T-helper 17 cell (primary cell): ENCODE measurements at places on chromosomes 2 and 18.

GRCh38 chr18:41921770-41922169, 33.3 kb upstream of the PIK3C3 start:
- peaks cover 42% of the 10 kb centered on the region for H3K27me3 ChIP-seq
- H3K4me3 ChIP-seq, result no peak overlapping the region
- no peaks in the 10 kb centered on the region for H3K4me1 ChIP-seq
- H3K36me3 ChIP-seq, result no peaks in the 10 kb centered on the region

GRCh38 chr2:109423556-109424359, 190.0 kb downstream of the SEPTIN10 start:
- H3K36me3 ChIP-seq, result no peaks in the 10 kb centered on the region
- no peak for DNase-seq
- H3K4me1 ChIP-seq, result peaks cover 3% of the 10 kb centered on the region
- peaks cover 14% of the 10 kb centered on the region for H3K27me3 ChIP-seq

DNA sequence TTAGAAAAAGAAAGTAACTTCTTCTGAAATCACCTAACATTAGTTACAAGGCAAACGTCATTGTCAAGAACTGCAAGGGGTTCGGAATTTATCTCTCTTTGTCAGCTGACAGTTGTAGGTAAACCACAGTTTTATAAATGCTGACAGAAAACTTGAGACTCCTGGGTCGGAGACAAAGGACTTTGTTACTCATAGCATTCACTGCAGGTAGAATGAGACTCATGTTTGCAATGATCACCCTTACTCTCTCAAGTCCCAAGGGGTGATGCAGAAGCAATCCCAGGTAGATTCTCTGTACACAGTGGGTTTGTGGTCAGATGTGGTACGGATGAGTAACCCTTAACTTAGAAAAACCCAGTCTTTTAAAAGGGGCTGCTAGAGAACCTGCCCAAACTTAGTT, 757.8 kb downstream of the TRIB2 start:
- DNase-seq, result no peak
- H3K27ac ChIP-seq, result no peak overlapping the region
- H3K4me1 ChIP-seq, result no peaks in the 10 kb centered on the region

DNA sequence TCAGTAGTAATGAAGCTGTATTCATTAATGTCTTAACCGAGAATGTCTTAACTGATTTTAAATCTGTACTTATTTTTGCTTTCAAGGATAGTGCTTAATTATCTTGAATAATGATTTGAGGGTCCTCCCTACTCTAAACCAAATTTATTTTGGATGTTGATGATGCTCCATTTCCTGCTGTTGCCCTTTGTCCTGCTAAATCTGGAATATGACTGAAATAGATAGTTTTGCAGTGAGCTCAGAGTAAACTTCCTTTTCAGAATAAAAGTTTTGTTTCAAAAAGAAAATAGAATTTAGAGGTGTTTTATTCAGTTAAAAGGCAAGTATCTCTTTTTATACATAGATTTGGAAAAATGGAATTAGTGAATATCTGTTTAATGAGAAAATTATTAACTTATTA, 8.1 kb downstream of the NBEAL1 start:
- no peak overlapping the region for H3K4me3 ChIP-seq
- peaks cover 5% of the 10 kb centered on the region for H3K36me3 ChIP-seq
- peak overlapping the region; percentile 0 for H3K27ac ChIP-seq
- no peaks in the 10 kb centered on the region for H3K27me3 ChIP-seq
- peaks cover 12% of the 10 kb centered on the region for H3K4me1 ChIP-seq

- H3K27me3 ChIP-seq, result peaks cover 5% of the 10 kb centered on the region
- H3K4me3 ChIP-seq, result no peak overlapping the region
- no peak for DNase-seq
- peaks cover 2% of the 10 kb centered on the region for H3K36me3 ChIP-seq
Measured at GRCh38 chr2:111238296-111238695, 117.6 kb downstream of the BCL2L11 start.

- no peaks in the 10 kb centered on the region for H3K4me1 ChIP-seq
- H3K36me3 ChIP-seq, result no peaks in the 10 kb centered on the region
- H3K27ac ChIP-seq, result no peak overlapping the region
- no peak for DNase-seq
Measured at GRCh38 chr18:36661999-36662398, 166.8 kb downstream of the TPGS2 start.

DNA sequence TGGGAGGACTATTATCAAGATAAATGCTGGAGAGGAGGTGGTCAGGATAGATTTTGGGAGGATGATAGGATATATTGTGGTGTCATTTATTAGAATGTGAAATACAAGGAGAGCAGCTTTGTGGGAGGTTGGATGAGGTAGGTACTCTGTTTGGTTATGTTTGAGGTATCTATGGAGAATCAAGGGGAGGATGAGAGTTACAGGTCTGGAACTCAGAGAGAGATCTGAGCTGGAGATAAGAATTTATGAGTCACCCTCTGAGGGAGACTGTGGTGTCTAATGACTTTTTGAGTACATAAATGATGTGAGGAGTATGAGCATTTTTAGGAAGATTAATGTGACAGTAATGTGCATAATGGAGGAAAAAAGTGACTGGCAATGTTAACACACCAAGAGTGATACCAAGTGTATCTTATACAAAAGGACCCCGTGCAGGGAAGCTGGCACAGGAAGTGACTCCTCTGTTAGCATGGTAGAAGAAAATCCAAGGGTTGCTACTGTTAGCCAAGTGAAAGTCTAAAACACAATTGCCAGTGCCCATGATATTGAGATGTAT, 48.2 kb downstream of the CRIM1 start:
- H3K27ac ChIP-seq, result no peak overlapping the region
- H3K4me1 ChIP-seq, result no peaks in the 10 kb centered on the region
- H3K4me3 ChIP-seq, result no peak overlapping the region
- no peaks in the 10 kb centered on the region for H3K36me3 ChIP-seq

- no peaks in the 10 kb centered on the region for H3K27me3 ChIP-seq
- no peak for DNase-seq
- no peaks in the 10 kb centered on the region for H3K36me3 ChIP-seq
- H3K27ac ChIP-seq, result no peak overlapping the region
- H3K4me3 ChIP-seq, result no peak overlapping the region
Measured at GRCh38 chr2:215982465-215982875, 30.9 kb downstream of the MREG start.

- H3K27me3 ChIP-seq, result no peaks in the 10 kb centered on the region
- H3K27ac ChIP-seq, result peak overlapping the region; percentile 70
- DNase-seq, result no peak
- H3K4me3 ChIP-seq, result peak overlapping the region; percentile 77
- peaks cover 14% of the 10 kb centered on the region for H3K4me1 ChIP-seq
Measured at GRCh38 chr2:161905389-161906046, 168.5 kb downstream of the DPP4 start.

GRCh38 chr2:3299703-3300102, 77.9 kb downstream of the EIPR1 start:
- DNase-seq, result no peak
- H3K36me3 ChIP-seq, result no peaks in the 10 kb centered on the region
- H3K27me3 ChIP-seq, result no peaks in the 10 kb centered on the region
- no peak overlapping the region for H3K27ac ChIP-seq

DNA sequence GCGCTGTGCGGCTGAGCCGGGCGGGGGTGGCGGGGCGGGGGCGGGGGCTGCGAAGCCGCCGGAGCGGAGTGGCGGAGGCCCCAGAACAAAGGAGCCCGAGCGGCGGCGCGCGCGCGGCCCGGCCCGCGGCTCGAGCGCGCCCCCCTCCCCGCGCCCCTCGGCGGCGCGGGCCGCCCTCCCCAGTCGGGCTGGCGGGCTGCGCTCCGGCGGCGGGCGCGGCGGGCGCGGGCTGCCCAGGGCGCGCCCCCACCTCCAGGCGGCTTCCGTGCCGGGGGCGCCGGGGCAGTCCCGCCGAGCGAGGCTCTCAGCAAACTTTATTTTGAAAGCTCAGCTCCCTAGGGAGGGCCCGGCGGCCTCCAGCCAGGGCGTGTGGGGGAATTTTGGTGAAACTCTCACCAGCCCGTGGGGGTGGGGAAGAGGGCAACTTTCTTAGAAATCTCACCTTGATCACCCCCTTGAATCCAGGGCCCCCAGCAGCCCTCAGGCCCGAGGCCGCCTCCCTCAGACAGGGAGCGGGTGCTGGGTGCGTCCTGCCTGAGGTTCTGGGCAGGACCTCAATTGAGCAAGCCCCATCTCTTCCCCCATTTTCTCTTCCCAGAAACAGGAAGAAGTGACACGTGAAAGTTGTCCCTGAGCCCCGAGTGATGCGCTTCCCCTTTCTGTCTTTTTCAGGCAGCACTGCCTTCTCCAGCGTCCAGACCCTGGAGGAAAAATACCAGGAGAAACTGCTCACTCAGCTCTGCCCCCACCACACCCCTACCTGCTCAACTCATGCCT, 786 bp downstream of the TET3 start:
- peak overlapping the region; percentile 89 for H3K27ac ChIP-seq
- peaks cover 8% of the 10 kb centered on the region for H3K36me3 ChIP-seq
- peaks cover 62% of the 10 kb centered on the region for H3K4me1 ChIP-seq
- DNase-seq, result peak; percentile 63
- peak overlapping the region; percentile 92 for H3K4me3 ChIP-seq

- no peak overlapping the region for H3K27ac ChIP-seq
- no peaks in the 10 kb centered on the region for H3K4me1 ChIP-seq
- H3K4me3 ChIP-seq, result no peak overlapping the region
- peaks cover 21% of the 10 kb centered on the region for H3K27me3 ChIP-seq
Measured at GRCh38 chr2:98016908-98017670, 21.3 kb upstream of the TMEM131 start.

DNA sequence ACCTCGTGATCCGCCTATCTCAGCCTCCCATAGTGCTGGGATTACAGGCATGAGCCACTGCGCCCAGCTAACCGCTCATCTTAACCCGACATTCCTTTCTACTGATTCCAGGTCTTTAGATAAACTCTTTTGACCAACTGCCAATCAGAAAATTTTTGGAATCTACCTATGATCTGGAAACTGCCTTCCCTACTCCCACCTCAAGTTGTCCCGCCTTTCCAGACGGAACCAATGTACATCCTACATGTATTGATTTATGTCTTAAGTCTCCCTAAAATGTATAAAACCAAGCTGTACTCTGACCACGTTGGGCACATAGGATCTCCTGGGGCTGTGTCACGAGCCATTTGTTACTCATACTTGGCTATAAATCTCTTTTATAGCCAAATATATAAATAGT, 3.2 kb upstream of the NEU2 start:
- no peaks in the 10 kb centered on the region for H3K4me1 ChIP-seq
- H3K4me3 ChIP-seq, result no peak overlapping the region
- H3K36me3 ChIP-seq, result no peaks in the 10 kb centered on the region
- no peaks in the 10 kb centered on the region for H3K27me3 ChIP-seq
- H3K27ac ChIP-seq, result peak overlapping the region; percentile 37

- peaks cover 8% of the 10 kb centered on the region for H3K4me1 ChIP-seq
- H3K4me3 ChIP-seq, result no peak overlapping the region
- H3K27ac ChIP-seq, result no peak overlapping the region
- no peak for DNase-seq
- no peaks in the 10 kb centered on the region for H3K36me3 ChIP-seq
- peaks cover 7% of the 10 kb centered on the region for H3K27me3 ChIP-seq
Measured at GRCh38 chr2:8598295-8599165, 83.3 kb upstream of the ID2 start.

- no peak overlapping the region for H3K4me3 ChIP-seq
- no peaks in the 10 kb centered on the region for H3K36me3 ChIP-seq
- no peak for DNase-seq
- peaks cover 7% of the 10 kb centered on the region for H3K27me3 ChIP-seq
- H3K27ac ChIP-seq, result no peak overlapping the region
Measured at GRCh38 chr18:75937306-75937705, 509.8 kb upstream of the SMIM21 start.

DNA sequence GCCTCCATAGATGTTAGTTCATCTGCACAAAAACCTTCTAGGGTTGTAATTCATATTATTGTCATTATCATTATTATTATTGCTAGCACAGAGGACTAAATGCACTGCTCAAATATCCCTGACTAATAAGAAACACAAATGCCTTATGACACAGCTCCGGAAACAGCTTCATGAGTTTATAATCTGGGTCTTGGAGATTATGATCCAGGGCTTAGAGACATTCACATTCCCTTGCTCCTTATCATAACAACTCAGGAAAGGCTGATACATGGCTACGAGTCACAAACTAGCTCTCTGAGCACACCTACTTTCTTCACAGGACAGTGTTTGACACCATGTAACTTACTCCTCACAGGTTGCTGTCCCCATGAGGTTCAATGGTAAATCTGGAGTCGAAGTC, 102.2 kb upstream of the TTC39C start:
- no peak overlapping the region for H3K4me3 ChIP-seq
- H3K36me3 ChIP-seq, result no peaks in the 10 kb centered on the region
- peaks cover 2% of the 10 kb centered on the region for H3K4me1 ChIP-seq
- H3K27ac ChIP-seq, result no peak overlapping the region
- no peaks in the 10 kb centered on the region for H3K27me3 ChIP-seq
- DNase-seq, result no peak

DNA sequence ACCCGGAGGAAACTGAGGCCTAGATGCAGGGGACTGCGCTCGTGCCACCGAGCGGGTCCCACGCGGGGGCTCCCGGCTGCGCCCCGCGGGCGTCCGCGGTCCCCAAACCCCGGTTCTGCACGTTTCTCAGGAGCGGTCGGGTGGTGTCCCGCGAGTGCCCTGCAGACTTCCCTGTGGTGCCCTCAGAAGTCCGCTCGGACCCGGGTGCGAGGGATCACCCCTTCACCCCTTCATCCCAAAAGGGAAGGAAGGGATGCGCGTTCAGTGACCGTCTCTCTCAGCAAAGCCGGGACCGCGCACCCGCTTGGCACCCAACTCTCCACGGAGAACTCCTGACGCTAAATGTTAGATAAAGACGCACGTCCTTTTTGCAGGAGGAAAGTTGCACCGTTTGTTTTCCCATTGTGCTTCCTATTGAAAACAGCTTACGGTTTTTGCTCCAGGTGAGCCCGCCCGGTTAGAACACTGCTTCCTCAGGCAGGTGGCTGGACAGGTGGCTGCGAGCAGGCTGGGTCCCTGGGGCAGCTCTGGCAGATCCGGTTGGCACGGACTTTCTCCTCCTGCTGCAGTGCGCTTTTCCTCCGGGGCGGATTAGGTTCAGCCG, 779 bp downstream of the DGKD start:
- H3K4me3 ChIP-seq, result peak overlapping the region; percentile 91
- peaks cover 64% of the 10 kb centered on the region for H3K4me1 ChIP-seq
- H3K27me3 ChIP-seq, result no peaks in the 10 kb centered on the region
- no peak for DNase-seq

- no peak overlapping the region for H3K27ac ChIP-seq
- no peak for DNase-seq
- H3K4me3 ChIP-seq, result no peak overlapping the region
- H3K36me3 ChIP-seq, result no peaks in the 10 kb centered on the region
- peaks cover 9% of the 10 kb centered on the region for H3K27me3 ChIP-seq
Measured at GRCh38 chr2:7886666-7887065, 795.2 kb upstream of the ID2 start.

GRCh38 chr2:176187899-176188773, at the start of gene HOXD1:
HOXD1 (plus strand) TSS chr2:176188668; CDS start chr2:176188802, 134 bp downstream.
- peaks cover 4% of the 10 kb centered on the region for H3K36me3 ChIP-seq
- DNase-seq, result no peak
- peaks cover 79% of the 10 kb centered on the region for H3K27me3 ChIP-seq
- H3K27ac ChIP-seq, result no peak within 1 kb of the TSS

- peak overlapping the region; percentile 100 for H3K27ac ChIP-seq
- peaks cover 10% of the 10 kb centered on the region for H3K36me3 ChIP-seq
- peak; percentile 67 for DNase-seq
Measured at GRCh38 chr2:70084973-70085710, 2.1 kb upstream of the PCBP1 start.

- H3K27me3 ChIP-seq, result peaks cover 32% of the 10 kb centered on the region
- H3K36me3 ChIP-seq, result peaks cover 2% of the 10 kb centered on the region
- H3K27ac ChIP-seq, result no peak overlapping the region
- no peak overlapping the region for H3K4me3 ChIP-seq
Measured at GRCh38 chr2:191869781-191870180, 22.9 kb upstream of the CAVIN2 start.

- H3K36me3 ChIP-seq, result no peaks in the 10 kb centered on the region
- DNase-seq, result no peak
- H3K4me1 ChIP-seq, result no peaks in the 10 kb centered on the region
Measured at GRCh38 chr2:40725950-40726349, 274.1 kb upstream of the SLC8A1 start.
